ENCODE measurements at places on chromosomes 7 and 10.

DNA sequence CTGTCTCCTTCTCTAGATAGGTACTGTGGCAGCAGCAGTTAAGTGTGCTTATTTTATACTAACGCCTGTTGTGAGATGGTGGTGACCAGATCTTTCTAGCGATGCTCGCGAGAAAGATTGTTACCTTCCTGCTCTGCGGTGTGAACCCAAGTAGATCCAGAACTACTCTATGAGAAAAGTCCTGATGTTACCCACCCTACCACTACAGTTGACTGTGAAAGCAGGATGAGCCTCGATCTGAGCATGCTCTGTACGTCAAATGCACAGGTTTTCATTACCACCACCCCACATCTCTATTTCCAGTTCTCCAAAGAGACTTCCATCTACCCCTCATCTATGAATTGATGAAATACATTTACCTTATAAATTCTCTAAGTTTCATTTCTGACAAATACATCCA, 64.6 kb upstream of the KCTD7 start:
- DNase-seq = no peak

GRCh38 chr10:33412653-33413361, 78.3 kb upstream of the NRP1 start:
- no peak for DNase-seq

DNA sequence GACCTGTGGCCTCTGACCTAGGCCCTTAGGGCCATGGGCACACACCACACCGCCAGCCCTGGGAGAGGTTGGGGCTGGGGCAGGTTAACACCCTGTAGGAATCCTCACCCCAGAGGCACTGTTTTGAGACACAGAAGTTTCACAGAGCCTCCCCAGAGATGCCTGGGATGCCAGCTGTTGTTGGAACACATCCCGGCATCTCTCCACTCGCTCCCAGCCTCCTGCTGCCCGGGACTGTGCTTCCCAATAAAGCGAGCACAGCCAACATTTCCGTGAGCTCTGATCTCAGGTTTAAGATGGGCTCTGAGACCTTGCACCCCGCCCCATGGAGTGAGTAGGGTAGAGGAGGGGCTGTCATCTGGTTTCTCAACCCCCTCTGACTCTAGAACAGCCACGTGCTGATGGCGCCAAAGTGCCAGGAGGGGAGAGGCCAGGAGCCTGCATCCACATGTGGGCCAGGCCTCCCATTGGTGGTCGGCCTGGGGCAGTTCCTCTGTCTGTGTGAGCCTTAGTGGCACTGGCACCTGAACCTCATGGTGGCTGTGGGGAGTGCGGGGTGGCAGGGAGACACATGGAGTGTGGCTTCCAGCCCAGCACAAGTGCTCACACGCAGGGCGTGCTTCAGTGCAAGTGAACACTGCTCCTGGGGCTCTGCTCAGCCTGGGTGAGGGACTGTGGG, 54.7 kb downstream of the RASGEF1A start:
- DNase-seq = peak; percentile 55

DNA sequence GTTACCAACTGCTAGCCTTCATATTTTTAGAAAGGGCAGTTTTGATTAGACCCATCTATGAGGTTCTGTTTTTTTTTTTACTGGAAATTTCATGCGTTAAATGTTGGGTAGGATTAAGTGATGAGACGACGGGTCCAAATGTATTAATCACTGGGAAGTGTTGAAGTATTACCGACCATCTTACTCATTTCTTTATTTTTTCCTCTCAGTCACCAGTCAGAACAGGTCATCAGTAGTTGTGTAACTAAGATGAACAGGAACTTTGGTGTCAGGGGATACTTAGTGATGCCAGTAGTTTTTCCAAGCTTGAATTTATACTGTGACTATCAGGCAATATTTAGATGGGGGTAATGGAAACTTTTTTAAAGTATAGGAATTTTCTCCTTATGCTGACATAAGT, 14.2 kb downstream of the TFAM start:
- DNase-seq = no peak

GRCh38 chr7:45670227-45670626, 96.1 kb downstream of the ADCY1 start:
- DNase-seq = no peak

GRCh38 chr7:78222001-78222751, 423.6 kb downstream of the PHTF2 start:
- DNase-seq = no peak

DNA sequence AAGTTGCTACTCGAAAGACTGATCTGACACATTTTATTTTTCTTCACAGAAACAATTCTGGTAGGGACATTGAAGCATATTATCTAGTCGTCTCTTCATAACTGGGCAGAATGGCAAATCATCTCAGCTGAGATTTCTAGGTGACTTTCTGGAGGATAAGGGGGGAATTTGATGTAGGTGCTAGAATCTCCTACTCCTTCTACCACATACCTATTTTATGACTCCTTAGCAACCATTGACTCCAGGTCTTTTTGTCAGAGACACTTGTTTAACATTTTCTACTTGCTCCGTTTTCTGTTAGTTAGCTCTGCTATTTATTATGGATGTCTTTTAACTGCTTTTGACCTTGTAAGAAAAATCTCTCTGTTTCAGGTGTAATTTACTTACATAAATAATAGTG, 380.9 kb upstream of the SEMA3C start:
- DNase-seq = no peak

DNA sequence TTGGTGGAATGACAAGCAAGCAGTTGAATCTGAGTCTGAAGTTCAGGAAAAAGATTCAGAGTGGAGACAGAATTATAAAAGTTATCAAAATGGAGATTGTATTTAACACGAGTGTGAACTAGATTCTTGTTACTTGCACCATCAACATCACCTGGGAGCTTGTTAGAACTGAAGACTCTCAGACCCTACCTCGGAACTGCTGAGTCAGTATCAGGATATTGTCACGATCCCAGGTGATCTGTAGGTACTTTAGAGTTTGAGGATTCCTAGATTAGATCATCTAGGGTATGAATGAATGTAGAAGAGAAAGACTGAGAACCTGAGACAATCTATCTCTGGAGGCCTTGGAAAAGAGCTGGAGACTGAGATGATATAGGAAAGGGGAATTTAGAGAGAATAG, 194.1 kb downstream of the CTTNBP2 start:
- DNase-seq = no peak

- no peak for DNase-seq
Observed at GRCh38 chr10:78383378-78384048, 349.9 kb downstream of the RPS24 start.
